ENCODE measurements at places on chromosomes 13 and 19. TPM values are rescaled to one million over a fixed set of nuclear protein-coding genes. Genes with fewer than 3 reads are reported as not detected.

- no peak for DNase-seq
These were observed 21.7 kb downstream of the GPR180 start for GRCh38 chr13:94623316-94623715.

DNA sequence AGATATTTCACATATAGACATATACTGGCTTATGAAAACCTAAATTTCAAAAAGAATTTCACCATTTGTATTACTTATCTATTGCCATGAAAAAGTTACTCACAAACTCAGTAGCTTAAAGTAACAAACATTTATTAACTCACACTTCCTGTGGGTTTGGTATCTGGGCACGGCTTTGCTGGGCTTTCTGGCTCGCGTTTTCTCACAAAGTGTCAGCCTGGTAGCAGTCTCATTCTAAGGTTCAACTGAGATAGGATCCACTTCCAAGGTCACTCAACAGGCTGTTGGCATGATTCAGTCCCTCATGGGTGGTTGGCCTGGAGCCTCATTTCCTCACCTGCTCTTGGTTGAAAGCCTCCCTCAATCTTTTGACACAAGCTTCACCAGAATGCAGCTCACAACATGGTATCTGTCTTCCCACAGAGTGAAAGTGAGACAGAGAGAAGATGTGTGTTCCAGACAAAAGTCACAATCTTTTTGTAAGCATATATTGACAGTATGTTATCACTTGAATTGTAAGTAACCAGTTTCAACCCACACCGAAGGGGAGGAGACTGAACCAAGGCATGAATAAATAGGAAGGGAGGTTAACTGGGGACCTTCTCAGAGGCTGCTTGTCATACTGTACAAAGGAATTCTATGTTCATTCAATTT, 1065.8 kb upstream of the SPRY2 start:
- no peak for DNase-seq

DNA sequence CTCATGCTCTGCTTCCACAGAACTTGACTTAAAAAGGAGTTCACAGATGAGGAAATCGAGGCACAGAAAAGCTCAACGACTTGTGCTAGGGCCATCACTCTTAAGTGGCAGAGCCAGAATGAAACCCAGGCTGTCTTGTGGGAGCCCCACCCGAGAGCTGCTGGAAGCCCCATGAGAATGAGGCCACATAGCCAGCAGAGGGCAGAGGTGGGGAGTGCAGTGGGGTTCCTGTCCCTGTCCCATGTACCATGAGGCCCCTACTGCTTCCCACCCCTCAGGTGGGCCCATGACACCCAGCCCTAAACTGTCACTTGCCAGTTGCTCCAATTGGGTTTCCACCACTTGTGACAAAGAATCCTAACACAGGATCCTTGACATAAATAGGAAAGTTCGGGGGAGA, 175.9 kb downstream of the IRS2 start:
- DNase-seq, result no peak

- no peak for DNase-seq
These were observed 172.0 kb downstream of the UQCRFS1 start for GRCh38 chr19:29040951-29041350.

GRCh38 chr19:32287811-32288227, 57.6 kb upstream of the ZNF507 start:
- DNase-seq, result peak; percentile 86

DNA sequence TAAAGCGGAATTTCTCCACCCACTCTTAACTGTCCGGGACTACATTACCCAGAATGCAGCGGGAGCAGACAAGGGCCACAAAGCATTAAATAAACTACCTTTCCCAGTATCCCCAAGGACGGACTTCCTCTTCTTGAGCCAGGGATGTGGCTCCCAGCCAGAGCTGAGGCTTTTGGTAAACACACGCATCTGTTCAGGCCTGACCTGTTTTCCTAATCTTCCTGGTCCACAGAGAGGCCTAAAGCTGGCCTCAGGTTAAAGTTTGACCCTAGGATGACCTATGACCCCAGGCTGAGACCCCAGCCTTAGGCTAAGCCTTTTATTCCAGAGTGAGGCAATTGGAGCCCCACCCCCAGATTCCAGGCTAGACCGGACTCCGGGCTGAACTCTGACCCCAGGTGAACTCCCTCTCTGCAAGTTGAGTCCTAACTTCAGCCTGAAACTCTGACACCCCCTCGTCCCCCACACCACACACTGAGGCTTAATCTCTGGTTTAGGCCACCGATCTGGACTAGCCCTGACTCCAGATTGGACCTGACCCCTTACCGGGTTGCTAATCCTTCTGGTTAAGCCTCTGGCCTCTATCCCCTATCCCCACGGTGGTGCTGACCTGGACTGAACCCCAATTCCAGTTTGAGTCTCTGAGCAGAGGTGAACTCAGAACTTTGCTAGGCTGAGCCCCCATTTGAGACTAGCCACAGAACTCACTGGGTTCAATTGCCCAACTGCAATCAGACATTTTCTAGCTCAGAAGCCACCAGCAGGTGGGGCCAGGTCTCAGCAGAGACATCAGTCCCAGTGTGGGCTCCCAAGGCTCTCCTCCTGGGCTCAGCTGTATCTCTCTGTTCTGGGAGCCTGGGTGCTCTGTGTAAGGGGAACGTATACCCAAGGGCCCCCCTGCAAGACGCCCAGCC, 750 bp upstream of the GPR108 start:
- DNase-seq, result peak; percentile 98

DNA sequence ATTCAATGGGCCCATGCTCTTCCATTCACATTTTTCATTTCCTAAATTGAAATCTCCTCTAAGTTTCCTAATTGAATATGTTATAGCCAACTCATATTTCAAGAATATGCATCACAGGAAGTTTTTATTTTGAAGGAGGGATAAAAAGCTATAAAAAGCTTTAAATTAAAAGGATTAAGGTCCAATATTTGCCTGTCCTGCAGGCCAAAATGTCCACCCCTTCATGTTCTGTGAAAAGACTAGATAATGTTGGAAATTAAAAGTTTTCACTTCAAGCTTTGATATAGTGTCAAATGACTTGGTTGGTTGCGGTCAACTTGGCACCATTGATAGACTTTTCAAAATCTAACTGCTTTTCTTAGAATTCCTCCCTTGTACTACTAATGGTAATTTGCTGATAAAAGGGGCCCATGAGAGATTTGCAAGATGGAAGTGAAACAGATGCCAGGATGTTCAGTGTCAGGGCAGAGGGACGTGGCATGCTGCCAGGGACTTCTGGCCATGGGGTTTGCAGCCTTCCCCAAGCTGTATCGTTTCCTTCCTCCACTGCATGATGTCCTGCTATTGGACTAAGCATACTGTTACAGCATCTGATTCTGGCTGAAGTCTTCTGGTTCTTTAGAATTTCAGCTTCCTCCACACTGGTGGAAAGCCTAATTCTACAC, 547.3 kb upstream of the MIR17HG start:
- DNase-seq, result no peak

Gene UCHL3
- 24.9 TPM for total RNA-seq

Gene ZNF221
- 2.9 TPM for total RNA-seq

Gene MIA
- 15.1 TPM for total RNA-seq

- no peak for DNase-seq
These were observed 893.4 kb upstream of the MIR17HG start for GRCh38 chr13:90454002-90454636.

DNA sequence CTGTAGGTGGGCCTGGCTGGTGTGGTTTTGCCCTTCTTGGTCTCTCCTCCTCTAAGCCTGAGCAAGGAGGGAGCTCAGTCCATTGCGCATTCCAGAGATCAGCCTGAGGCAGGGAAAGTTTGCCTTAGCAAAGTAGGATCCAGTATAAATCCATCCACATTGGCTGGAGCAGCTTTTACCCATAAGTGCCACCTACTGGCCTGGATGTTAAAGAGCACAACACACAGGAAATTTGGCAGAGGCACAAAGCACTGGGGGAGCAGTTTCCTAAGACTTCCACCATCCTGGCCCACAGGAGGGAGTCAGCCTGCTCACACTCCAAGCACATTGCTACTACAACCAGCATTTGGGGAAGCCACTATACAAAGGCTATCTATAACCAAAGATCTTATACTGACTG, 1124.2 kb downstream of the SLITRK1 start:
- no peak for DNase-seq

Gene NOVA2
- 0.81 TPM for total RNA-seq

- no peak for DNase-seq
These were observed 29.6 kb downstream of the CAPS start for GRCh38 chr19:5943623-5944022.

DNA sequence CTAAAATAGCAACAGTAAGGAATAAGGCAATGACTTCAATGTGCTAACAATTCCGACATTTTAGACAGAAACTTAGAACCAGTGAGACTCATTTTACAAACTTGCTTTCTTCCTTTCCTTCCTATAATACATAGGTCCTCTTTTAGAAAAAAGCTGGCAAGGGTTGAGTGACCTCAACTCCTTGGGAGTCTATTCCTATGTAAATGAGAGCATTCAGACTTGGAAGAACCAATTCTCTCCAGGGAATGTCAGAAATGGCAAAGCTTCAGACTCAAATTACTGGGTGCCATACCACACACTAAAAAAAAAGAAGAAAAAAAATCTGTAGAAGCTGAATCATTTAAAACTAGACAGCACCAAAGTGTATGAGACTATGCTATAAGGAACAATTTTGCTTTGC, 1328.2 kb downstream of the OLFM4 start:
- no peak for DNase-seq

DNA sequence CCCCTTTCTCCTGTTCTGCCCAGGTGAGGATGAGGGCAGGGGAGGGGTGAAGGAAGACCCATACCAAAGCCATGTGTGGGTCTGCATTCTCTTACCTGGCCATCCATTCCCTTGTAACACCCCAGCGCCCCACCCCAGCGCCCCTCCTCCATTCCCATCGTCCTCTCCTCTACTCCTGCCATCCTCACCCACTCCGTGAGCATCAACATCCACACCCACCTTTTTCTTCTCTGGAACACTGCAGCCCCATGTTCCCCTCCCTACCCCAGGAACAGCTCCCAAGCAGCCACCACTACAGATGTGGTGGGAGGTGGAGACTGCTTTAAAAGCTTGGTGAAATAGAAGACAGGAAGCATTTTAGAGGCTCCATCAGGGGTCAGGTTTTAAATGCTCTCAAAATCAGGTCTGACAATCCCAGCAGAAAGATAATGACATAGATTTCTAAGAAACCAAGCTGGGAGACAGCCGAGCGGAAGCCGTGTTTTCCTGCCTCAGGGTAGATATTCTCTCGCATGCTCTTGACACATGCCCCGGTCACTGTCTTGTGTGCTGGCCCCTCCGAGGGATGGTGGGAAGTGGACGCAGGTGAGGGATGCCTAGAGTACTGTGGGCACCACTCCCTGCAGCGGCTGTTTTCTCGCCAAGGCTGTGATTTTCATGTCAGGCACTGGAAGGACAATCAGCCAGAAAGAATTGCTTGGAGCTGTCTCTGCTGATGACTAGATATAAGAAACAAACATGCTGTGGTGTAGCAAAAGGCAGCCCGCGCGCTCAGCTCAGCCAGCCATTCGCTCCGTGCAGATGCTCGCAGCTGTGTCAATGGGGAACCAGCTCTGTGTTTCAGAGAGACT, 9.8 kb downstream of the MEDAG start:
- no peak for DNase-seq

GRCh38 chr19:45667620-45668341, at the start of gene GIPR:
TSS of gene GIPR (plus strand) at chr19:45668221. CDS start at chr19:45669521, 1,300 bp downstream.
- no peak for DNase-seq

Gene LRG1
- total RNA-seq, result 8.0 TPM

Gene TMEM221
- 0.68 TPM for total RNA-seq

DNA sequence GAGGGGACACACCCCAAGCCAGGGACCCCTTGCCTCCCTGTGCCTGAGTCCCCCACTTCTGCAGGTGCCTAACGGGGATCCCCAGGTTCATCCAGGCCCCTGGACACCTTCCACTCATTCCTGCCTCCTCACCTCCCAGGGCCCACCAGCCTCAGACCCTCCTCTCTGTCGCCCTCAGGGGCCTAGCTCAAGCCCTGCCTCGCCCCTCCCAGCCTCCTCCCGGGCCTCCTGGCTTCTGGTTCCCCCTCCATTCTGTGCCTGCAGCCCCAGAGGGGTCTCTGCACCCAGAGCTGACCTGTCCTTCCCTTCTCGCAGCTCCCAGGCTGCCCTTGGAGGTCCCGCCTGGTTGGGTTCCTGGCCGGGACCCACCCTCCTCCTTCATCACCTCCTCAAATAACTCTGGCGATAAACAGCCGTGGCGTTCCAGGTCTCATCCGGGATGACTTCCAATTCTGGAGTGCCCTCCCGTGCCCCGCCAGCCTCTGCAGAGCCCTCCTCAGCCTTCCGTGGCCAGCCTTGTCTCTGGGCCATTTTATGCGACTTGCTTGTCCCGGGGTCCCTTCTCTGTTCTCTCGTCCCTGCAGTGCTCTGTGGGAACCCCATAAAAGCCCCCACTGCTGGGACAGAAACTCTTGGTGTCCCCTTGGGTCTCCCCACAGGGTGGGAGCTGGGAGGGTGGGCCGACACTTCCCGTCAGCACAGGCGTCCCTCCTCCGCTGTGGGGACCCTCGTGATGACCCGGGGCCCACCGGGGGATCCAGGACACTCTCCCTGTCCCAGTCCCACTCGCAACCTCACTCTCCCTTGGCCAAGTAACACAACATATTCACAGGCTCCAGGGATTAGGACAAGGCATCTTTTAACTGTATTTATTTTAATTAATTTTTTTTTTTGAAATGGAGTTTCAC, 9.2 kb downstream of the JOSD2 start:
- no peak for DNase-seq

DNA sequence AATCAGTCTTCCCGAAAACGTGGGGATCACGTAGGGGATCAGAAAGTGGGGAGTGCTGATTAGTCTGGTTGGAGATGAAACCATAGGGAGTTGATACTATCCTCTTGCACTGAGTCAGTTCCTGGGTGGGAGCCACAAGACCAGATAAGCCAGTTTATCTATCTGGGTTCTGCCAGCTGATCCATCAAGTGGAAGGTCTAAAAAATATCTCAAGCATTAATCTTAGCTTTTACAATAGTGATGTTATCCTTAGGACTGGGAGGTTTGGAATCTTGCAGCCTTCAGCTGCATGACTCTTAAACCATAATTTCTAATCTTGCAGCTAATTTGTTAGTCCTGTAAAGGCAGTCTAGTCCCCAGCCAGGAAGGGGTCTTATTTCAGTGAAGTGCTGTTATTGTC, 2474.2 kb downstream of the PCDH9 start:
- no peak for DNase-seq

GRCh38 chr19:46984077-46985010, 35.3 kb upstream of the NPAS1 start:
- DNase-seq, result no peak

- no peak for DNase-seq
These were observed 10.4 kb downstream of the XAB2 start for GRCh38 chr19:7618771-7619510.

GRCh38 chr13:39821977-39822376, 166.5 kb downstream of the COG6 start:
- no peak for DNase-seq

Gene ATP4A
- not detected for total RNA-seq

DNA sequence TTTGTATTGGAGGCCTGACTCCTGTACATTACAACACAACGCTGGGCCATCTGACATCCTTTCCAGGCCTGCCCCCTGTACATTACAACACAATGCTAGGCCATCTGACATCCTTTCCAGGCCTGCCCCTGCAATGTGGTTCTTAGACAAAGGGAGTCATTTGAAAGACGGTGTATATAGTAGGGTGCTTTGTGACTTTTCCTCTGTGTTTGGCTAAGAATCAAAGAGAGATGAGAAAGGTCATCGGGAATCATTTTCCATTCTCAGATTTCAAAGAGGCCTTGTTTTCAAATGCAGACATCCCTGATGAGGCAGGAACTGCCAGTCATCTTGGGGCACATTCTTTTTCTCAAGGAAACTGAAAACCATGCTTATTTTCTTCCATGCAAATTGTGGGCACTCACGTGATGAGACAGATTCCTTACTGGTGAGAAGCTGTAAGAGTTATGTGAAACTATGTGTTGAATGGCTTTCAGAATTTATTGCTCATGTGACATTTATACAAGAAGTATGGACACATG, 551.6 kb downstream of the MYO16 start:
- no peak for DNase-seq
